ENCODE measurements at places on chromosomes 16 and 17. TPM values are rescaled to one million over a fixed set of nuclear protein-coding genes. Genes with fewer than 3 reads are reported as not detected.

MT1G gene
- total RNA-seq: not detected

VASN gene
- 6.3 TPM for total RNA-seq

INCA1 gene
- 1.1 TPM for total RNA-seq

KRTAP9-3 gene
- not detected for total RNA-seq

HSD17B2 gene
- 0.11 TPM for total RNA-seq

RAP1GAP2 gene
- total RNA-seq: 34.0 TPM

CHST5 gene
- total RNA-seq: 0.10 TPM

PRMT7 gene
- total RNA-seq: 29.3 TPM

SMIM22 gene
- total RNA-seq: not detected

IGF2BP1 gene
- total RNA-seq: 83.3 TPM

CLEC10A gene
- total RNA-seq: not detected
